ENCODE measurements at places on chromosomes 3 and 15.

- DNase-seq = no peak
Observed at GRCh38 chr3:72694398-72694797, 153.8 kb downstream of the SHQ1 start.

DNA sequence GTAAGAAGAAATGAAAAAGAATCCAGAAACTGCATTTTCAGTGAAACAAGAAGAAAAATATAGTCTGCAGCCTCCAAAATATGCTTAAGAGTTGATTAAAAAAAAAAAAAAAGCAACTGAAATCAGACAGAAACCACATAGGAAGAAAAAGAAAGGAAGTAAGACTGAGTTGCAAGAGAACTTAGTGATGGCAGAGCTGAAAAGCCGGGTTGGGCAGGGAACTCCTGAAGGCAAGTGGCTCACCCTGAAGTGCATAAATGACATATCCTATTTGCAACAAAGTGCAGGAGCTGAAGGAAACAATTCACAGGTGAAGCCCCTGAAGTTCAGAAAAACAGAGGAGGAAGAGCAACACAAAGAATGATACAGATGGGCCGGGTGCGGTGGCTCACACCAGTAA lies 108.8 kb upstream of the SLC25A36 start:
- DNase-seq = no peak

DNA sequence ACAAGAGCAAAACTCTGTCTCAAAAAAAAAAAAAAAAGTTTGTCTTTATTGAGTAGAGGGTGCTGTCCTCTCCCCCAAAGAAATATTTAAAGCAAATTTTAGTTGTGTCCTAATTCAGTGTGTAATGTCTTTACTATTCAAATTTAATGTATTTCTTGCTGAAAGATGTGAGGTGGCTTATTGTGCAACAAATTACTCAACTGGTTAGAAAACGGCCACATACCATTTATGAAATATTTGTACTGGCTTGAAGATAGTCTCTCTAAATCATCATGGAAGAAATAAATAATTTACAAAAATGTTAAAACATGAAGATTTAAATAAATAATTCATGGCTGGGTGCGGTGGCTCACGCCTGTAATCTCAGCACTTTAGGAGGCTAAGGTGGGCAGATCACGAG lies 63.0 kb downstream of the SLTM start:
- DNase-seq = no peak

- DNase-seq = no peak
Observed at GRCh38 chr15:51756482-51756881, 5.1 kb downstream of the TMOD2 start.

DNA sequence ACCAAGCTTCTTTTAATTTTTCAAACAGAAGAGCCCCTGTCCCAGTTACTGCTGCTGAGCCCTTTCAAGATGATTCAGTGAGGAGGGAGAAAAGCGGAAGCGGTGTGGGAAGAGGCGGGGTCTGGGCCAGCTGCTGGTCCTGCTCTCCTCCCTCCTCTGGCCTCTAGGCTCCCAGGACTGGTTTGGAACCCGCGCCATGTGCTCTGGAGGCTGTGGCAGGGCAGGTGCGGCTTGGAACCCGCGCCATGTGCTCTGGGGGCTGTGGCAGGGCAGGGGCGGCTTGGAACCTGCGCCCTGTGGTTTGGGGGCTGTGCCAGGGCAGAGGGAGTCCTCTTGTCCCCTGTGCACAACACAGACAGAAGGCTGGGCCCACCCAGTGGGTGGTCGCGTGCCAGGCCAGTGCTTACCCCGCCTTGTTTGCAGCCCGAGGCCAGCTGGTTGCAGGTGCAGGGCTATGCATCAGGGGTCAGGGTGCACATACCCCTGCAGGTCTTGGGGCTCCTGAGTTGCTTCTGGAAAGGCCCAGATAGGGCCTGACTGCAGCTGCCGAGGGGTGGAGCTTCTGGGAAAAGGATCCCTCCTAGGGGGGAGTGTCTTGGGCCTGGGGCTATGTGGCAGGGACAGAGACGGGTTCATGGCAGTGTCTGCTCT lies 12.2 kb downstream of the ALG1L2 start:
- DNase-seq = no peak

DNA sequence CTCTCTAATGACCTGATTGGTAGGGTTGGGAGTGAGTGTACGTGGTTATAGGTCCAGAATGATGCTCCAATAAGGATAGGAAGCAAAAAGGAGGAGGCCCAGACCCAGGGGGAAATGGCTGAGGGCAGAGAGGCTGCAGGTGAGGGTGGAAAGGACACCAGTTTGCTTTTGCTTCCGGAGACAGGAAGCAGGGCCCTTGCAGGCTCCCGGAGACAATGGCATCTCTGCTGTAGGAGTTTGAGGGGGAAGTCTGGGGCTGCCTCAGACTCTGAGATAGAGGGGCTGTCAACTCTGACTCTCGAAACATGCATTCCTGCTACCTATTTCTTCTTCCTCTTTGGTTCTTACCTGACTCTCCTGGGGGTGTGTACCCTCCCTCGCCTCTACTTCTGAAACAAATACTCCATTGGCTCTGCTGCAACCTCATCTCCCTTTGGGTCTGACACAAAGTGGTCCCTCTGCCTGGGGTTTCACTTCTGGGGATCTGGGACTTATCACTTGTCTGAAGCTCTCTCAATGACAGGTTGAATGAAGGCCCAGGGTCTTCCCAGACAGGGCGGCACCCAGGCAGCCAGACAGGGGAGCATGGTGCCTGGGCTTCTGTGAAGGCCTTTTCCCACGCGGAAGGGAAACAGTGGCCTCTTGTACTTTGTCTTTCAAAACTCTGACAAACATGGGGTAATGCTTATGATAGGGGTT lies 61.5 kb downstream of the CHRD start:
- DNase-seq = no peak

- no peak for DNase-seq
Observed at GRCh38 chr3:50286322-50287227, 5.7 kb downstream of the IFRD2 start.

DNA sequence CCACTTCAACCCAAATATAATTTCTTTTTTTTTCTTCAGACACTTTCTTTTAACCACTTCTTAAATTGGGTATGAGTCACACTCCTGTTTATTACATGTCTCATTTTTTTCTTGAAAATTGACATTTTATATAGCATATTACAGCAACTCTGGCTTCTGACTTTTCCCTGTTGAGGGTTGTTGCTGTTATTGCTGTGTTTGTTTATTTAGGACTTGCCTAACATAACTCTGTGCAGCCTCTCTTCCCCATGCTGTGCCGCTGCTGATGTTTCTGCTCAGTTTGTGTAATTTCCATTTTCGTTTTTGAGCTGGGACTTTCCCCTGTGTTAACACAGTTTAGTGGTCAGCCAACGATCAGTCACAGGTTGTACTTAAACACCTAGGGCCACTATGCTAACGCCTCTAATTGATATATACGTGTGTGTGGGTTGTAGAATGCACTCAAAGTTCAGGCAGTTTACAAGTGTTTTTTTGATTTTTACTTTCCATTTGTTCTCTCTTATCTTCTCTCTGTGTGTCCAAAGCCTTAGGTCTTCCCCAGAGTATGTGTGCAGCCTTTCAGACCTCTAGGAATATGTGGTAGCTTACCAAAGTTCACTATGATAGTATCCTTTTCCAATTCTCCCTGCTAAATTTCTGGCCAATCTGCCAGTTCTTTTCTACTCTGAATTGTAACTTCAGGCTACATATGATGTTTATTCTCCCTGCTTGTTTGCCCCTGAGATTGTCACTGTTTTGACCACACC lies 337.2 kb downstream of the ZBTB20 start:
- DNase-seq = no peak

DNA sequence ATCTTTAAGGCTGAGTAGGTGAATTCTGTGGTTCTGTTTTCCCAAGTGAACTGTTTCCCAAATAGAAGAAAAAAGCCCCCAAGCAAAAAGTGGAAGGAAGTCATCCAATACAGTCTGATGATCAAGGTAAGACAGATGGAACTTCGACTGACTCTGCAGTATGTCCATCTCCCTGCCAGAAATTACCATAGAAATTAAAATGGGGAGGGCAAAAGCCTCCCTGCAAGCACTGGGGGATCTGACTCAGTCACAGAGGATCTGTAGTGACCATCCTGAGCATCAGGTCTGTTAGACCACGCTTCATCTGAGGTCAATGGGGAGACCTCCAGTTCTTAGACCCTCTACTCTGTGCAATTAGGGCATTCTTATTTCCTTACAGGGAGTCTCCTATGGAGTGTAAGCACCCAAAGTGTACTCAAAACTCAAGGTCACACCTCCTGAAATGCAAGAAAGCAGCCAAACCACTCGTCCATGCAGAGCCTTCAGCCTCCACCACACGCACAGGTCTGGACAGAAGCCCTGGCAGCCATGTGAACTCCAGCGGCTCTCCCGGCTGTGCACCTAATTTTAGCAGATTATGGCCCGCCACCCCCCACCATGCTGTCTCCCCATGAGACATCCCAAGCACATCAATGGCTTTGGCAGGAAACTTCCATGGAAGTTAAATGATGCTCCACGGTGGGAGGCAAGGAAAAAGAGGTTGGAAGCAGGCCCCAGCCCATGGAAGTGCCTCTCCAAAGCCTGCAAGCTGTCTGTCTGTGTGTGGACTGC lies 348.7 kb downstream of the NTRK3 start:
- DNase-seq = no peak

DNA sequence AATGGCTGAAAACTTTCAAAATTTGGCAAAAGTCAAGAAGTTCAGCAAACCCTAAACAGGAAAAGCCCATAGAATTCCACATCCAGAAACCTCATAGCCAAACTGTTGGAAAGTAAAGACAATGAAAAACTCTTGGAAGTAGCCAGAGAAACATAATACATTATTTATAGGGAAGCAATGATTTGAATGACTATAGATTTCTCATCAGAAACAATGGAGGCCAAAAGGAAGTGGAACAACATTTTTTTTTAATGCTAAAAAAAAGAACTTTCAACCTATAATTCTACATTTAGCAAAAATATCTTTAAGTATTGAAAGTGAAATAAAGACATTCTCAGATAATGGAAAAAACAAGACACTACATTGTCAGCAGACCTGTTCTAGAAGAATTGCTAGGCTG lies 30.2 kb downstream of the ALPK3 start:
- no peak for DNase-seq

DNA sequence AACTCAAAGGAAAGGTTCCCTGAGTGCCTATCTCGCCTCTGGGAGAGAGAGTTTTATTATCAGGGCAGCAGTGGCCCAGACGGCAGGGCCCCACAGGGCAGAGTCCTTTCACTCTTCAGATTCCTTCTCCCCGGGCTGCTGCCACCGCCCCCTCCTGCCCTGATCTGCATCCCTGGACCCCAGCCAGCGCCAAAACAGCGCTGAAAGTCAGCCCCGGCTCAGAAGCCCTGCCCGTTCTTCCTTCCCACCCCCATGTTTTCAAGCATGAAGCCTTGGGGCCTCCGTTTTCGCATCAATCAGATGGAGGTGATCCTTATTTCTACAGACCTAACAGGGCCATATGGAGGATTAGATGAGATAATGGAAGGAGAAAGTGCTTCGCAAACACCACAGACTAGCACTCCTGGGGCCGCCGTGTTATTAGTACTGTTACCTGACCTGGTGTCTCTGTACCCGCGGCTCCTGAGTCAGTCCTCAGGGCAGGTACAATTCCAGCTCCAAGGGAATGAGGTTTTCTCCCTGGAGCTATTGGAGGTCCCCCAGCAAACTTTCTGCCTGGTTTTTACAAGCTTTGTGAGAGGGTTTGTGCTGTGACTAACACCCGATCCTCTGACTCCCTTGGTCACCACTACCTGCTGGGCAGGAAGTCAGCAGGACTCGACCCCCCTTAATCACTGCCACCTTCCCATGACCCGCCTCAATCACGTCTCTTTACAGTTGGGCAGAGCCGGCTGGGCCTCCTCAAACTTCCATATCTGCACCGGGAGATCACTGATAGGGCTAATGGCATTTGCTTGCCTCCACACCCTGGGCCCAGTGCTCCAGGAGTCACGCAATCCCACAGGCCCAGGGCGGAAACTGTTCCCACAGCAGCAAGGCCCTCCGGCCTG lies 39.5 kb upstream of the TSEN2 start:
- DNase-seq = no peak

DNA sequence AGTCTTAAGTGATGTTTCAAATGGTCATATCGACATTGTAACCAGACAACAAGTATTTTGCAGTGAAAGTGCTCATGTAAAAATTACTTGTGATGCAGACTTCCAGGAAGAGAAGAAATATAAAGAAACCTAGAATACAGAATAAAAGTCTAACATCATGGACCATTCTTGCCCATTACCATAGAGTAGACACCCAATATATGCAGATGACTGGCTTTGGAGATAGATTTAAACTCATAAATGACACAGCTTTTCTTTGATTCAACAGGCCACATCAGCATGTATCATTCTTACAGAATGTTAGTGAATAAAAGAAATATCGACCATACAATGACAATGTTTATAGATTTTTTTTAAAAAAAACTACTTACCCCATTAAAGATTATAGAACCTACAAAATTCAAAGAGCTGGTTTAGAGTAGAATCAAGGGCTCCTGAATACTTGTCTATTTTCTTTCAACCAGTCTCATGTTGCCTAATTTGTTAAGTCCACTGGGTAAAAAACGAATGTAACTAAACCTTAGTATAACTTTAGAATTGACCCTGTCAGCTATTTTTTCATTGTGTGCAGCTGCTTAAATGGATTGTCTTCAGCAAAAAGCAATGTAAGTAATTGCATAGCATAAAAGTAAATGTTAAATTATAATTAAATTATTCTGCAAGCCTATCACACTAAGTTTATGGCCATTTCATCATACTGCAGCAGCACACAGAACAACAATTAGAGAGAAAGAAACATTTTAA lies 268.7 kb upstream of the AGTR1 start:
- DNase-seq = no peak

DNA sequence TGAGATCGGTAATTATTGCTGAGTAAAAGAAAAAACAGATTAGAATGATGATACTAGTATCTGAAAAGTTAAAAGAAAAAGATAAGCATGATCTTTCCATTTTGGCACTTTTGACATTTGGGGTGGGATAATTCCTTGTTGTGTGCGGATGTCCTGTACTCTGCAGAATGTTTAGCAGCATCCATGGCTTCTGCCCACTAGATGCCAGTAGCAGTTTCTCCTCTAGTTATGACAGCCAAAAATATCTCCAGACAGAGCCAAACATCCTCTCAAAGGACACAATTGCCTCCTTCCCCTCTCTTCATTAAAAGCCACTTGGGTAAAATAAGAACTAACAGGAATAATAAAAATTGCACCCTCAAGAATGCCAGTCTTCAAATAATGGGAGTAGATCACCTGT lies 468.8 kb upstream of the GRM7 start:
- no peak for DNase-seq

DNA sequence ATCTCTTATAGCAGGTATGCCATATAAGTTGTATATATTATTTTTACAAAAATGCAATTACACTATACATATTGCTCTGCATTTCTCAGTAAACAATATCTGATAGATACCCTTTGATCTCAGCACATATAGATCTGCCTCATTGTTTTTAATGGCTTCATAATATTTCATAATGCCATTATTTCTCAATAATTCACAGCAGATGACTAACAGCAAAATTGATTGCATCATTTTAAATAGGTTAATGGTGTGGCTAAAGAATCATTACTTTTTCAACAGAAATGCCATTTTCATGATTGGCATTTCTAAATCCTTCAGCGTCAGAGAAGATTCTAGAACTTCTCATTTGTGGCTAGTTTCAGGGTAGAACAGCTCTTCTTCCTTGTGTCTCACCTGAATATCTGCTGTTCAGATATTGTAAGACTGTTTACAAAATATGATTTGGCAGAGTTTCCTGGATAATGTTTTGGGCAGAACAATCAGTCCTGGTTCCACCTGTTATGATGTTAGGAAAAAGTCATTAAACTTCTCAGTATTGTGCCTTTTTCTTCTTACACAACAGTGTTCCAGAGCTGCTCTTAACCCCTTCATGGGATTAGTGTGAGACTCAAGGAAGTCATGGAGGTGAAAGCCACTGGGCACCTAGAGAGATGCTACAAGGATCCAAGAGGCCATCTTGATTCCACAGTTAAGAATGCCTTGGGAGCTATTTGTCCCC lies 397.6 kb upstream of the THBS1 start:
- DNase-seq = no peak

GRCh38 chr3:127546554-127546953 lies 44.0 kb downstream of the TPRA1 start:
- DNase-seq = no peak
